ENCODE measurements at places on chromosomes 2 and 18. TPM values are rescaled to one million over a fixed set of nuclear protein-coding genes. Genes with fewer than 3 reads are reported as not detected.

GRCh38 chr2:83650161-83650560 lies 808.9 kb downstream of the SUCLG1 start:
- no peak for DNase-seq

DNA sequence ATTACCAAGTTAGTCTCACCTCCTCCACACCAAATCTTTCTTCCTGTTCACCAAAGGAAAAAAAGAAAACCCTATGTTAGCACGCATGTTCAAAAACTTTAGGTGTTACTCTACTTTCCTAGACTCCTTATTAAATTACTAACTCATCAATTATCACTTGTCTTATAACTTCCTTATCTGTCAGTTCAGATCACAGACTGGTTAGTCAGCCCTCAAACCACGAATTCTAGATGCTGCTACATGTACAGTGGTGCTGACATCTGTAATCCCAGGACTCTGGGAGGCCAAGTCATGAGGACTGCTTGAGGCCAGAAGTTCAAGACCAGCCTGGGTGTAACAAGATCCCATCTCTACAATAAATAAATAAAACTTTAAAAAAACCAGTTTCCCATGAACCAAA lies 3.5 kb downstream of the YWHAQ start:
- DNase-seq = no peak

Gene ST6GAL2
- polyA plus RNA-seq = not detected

DNA sequence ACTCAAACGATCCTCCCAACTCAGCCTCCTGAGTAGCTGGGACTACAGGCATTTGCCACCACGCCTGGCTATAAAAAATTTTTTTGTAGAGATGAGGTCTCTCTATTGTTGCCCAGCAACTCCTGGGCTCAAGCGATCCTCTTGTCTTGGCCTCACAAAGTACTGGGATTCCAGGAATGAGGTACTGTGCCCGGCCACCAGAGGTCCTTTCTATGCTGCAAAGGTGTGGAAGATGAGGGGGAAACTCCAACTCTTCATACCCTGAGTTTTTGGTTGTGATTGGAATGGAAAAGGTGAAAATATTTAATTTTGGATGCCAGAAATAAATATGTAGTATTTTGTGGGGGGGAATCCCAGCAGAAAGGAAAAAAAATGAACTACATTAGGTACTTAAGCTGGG lies 36.0 kb downstream of the MRPL33 start:
- DNase-seq = no peak

Gene GRP
- polyA plus RNA-seq = not detected

DNA sequence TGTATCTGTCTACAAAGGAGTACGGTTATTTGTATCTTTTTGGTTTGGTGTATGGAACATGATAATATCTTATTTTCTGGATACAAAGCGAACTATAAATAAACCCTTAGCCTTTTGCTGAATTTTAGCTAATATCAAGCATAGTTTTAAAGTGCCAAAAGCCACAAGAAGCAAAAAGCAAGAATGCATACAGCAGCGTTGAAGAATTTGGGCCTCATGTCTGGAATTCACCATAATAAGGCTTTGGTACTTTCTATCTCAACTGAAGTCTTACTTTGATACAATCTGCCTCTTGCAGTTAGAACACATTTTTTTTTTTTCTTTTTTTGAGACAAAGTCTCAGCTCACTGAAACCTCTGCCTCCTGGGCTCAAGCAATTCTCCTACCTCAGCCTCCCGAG lies 151.5 kb downstream of the ERBB4 start:
- no peak for DNase-seq

- no peak for DNase-seq
Observed at GRCh38 chr2:183898641-183899040, 699.7 kb upstream of the ZNF804A start.

Gene TP53I3
- polyA plus RNA-seq = not detected

DNA sequence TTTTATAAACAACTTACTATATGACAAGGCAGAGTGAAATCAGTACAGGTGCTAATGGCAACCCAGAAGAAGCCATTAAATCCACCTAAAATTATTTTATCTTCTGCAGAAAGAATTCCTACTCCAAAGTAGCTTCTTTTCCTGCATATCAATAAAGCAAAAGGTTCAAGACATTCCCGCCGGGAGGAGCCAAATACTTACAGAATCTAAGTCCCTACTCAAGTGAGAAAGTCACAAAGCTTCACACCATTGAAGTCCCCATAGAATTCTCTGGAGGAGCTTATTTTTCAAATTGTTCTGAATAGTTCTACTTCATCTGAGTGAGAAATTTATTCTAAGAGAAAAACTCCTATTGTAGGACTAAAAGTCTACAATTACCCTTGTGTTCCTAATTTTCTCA lies 233.7 kb upstream of the HNRNPA3 start:
- no peak for DNase-seq

Gene EVA1A
- polyA plus RNA-seq = not detected

Gene TDRD15
- polyA plus RNA-seq = 0.05 TPM

Gene LRP1B
- not detected for polyA plus RNA-seq

Gene POMC
- 10.9 TPM for polyA plus RNA-seq

DNA sequence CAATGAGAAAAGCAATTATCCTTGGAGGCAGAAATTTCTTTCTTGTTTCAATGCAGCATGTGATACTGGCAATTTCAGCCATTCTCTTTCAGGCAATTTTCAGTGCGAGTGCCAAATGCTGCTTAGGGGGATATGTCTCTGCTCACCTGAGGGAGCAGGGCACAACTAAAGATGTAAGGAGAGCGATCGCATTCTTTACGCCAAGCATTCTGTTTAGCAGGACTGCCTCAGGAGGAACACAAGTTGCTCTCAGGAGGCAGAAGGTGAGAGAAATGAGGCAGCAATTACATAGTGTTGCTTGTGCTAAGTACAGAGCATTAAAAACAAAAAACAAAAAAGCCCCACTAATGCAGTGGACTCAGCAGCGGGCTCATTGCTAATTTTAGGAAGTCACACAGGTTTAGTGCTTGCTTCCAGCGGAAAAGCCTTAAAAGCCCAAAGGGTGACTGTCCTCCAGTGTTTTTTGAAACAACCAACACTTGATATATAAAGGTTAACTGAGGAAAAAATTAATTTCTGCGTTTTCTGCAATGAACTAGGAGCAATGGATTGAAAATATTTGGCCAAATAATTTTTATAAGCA lies 116.9 kb downstream of the METTL8 start:
- DNase-seq = no peak

DNA sequence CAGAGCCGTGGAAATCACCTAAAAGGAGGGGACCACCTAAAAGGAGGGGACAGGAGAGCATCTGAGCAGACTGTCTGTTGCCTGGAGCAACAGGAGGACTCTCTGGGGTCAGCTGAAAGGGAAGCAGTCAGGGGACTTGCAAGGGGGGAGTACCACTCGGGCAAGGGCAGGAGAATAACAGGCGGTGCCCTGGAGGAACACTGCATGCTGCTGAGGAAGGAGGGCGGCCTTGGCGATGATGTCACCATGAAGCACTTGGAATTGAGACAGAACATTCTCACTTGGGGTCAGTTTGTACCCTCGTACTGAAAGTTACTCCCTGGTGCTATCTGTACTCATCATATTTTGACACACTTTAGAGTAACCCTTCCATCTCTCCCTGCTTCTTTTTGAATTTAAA lies 18.4 kb downstream of the SIX3 start:
- no peak for DNase-seq

Gene TMEM214
- 36.3 TPM for polyA plus RNA-seq

GRCh38 chr2:173427887-173428668 lies 73.4 kb downstream of the CDCA7 start:
- no peak for DNase-seq

Gene IL1B
- polyA plus RNA-seq = not detected

DNA sequence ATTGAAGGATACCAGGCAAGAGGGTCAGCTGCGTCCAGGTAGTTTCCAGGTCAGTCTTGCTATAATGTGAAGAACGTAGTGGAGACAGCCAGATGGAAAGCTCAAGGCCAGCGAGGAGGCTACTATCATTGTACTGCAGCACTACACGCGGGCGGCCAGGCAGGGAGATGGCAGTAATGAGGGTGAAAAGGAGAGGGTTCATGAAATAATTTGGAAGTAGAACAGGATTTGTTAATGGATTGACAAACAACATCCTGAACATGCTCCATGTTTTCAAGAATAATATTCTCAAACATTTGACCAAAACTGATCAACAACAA lies 17.1 kb downstream of the SPIRE1 start:
- DNase-seq = no peak

GRCh38 chr18:54205959-54206358 lies 18.5 kb downstream of the MBD2 start:
- no peak for DNase-seq

- no peak for DNase-seq
Observed at GRCh38 chr18:6746386-6746960, 17.0 kb downstream of the ARHGAP28 start.

- no peak for DNase-seq
Observed at GRCh38 chr2:67752969-67753368, 309.8 kb downstream of the C1D start.

GRCh38 chr2:167271932-167272331 lies 383.7 kb downstream of the XIRP2 start:
- DNase-seq = no peak

GRCh38 chr2:46561731-46562450 lies 82.5 kb downstream of the TMEM247 start:
- DNase-seq = no peak

DNA sequence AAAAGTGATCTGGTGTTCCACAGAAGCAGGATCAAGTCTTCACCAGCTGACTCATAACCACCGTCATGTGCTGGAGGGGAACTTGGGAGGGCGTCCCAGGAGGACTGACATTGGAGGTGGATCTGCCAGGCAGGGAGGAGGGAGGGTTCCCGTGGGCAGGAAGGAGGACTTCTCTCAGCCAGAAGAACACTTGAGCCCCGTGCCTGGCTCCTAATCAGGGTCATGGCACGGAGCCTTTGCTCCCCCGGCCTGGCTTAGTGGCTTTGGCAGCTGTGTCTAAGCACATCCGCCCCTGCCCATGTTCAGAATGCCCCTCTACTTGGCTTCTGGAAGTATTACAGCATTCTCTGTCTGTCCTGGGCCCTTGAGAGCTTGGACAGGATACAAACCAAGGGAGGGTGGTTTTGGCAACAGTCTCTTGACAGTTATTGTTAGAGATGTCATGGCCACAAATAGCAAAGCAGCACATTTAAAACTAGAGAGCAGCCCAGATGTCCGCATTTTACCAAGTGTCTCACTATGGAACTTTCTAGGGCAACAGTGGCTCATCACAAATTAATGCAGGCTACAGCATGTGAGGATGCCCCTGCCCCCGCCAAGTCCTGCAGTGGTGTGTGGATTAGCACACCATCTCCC lies 11.5 kb downstream of the PPP1R7 start:
- DNase-seq = no peak

- peak; percentile 29 for DNase-seq
Observed at GRCh38 chr2:27754138-27754588, 17.4 kb upstream of the MRPL33 start.

- no peak for DNase-seq
Observed at GRCh38 chr2:102106133-102106556, 36.4 kb upstream of the IL1R1 start.

Gene DYNAP
- not detected for polyA plus RNA-seq

GRCh38 chr18:47981830-47982229 lies 51.4 kb upstream of the SMAD2 start:
- no peak for DNase-seq

- DNase-seq = no peak
Observed at GRCh38 chr2:154698721-154699574, 453 bp downstream of the KCNJ3 start.

Measured in CD8-positive, alpha-beta memory T cell (primary cell).